LoVo (cell line): ENCODE measurements at places on chromosomes 7 and 10.

GRCh38 chr7:24995466-24995865 is 15.5 kb upstream of the OSBPL3 start:
- DNase-seq: no peak

- no peak for DNase-seq
Observed at GRCh38 chr10:67861750-67862432, 22.6 kb upstream of the SIRT1 start.

DNA sequence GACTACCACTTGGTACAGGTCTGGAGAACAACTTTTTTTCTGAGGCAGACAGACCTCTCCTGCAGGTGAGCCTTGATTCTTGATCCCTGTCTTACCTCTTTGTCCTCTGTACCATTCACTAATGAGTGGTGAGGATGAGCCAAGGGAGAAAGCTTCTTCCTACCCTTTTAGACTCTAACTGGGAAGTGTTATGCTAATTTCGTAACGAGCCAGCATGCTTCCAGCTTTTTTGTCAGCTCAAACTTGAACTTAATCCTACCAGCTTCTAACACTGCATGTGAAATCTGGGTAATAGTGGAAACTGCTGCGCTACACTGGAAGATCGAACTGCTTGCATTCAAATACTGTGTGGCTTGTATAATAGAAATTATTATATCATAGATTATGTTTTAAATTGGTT is 87.0 kb downstream of the NEUROD6 start:
- no peak for DNase-seq

DNA sequence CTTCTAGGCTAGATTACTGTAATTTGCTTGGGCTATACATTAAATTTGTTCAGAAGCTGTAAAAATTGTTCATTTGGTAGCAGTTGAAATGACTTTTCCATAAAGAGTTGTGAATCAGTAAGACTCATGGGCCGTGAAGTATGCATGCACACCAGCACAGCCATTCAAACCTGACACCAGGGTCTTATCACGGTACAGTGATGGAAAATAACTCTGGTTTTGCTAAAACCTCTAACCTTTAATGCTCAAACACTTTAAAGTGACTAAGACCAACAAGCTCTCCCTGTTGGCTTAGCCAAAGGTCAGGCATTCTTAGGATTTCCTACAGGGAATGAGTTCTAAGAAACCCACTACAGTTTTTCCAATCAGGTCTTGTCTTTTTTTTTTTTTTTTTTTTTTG is 11.5 kb downstream of the ARL3 start:
- no peak for DNase-seq

GRCh38 chr10:67098461-67098860 is 172.6 kb downstream of the LRRTM3 start:
- no peak for DNase-seq

GRCh38 chr10:43595739-43596298 is 10.4 kb upstream of the ZNF485 start:
- DNase-seq: no peak

DNA sequence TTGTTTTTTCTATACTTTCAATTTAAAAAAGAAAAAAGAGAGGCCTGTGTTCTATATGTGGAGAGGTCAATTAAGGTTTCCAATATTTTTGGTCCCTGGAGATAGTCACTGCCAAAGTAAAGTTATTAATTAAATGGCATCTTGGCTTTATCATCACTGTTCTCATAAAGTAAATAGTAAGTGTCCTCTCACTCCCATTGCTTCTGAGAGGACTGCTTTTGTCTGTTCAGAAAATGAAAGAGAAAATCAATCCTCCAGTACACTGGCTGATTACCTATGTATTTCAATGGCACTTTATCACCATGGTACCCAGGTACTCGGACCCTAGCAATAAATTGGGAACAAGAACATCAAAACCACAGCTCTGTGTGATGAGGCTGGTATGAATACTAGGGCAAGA is 94.0 kb downstream of the RNLS start:
- DNase-seq: no peak

DNA sequence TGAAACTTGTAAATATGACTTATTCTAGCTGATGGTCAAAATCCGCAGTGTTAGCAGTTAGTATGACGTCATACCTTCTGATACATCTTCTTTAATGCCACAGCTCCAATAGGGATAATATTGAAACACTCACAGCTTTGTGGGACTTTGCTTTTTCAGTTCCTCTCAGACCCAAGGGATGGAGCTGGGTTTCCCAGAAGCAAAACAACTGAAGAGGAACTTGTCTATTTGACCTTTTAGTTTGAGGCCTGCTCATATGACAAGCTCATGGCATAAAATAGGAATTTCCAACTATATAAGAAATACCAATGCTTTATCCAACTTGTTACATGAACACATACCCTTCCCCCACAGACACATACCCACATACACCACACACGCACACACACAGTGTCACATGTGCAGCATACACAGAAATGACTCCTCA is 31.6 kb upstream of the C10orf67 start:
- no peak for DNase-seq
